ENCODE measurements at places on chromosomes 7 and 10.

DNA sequence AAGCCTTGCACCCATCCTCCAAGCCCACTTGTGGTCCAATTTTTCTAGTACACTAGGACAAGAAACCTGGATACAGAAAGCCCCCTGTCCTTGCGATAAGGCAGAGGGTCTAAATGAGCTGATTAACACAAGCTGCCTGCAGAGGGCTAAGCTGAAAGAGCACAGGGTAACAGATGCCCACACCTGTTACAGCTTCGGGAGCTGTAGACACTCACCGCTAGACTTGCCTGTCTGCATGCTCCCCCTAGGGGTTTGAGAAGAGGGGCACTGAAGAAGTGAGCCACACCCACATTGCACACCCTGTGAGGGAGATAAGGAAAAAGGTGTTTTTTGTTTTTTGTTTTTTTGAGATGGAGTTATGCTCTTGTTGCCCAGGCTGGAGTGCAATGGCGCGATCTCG is 386.5 kb upstream of the AUTS2 start:
- no peak for DNase-seq

DNA sequence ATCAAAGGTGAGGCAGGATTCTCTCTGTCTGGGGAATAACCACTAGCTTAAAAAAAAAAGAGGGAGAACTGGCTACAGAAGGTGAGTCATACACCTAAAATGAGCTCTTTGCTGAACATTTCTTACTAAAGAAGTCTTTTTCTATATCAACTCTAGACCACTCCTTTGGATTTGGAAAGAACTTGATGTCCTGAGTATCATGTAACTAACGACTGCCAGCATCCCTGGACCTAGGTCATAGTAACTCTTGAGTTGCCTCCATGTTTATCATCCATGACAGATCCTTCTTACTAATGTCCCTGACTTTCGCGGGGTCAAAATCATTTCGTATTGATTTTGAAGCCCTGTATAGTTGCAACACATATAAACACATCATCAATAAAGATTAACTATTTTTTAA is 89.1 kb downstream of the CNOT4 start:
- no peak for DNase-seq

DNA sequence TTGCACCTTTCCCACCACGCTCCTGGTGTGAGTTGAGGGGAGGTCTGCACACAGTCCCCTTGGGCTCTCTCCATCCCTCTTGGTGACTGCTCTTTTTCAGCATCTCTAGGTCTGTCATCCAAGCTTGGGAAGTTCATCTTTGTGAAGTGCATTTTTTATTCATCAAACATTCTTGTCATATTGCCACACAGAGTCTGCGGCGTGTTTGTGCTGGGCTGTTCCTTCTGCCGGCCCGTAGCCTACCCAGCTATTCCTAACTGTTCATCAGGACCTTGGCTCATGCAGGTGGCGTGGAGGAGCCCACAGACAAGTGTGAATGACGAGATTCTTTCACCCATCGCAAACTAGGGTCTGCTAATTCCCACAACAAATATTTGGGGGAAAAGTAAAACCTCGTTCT is 164.8 kb downstream of the RTKN2 start:
- no peak for DNase-seq

DNA sequence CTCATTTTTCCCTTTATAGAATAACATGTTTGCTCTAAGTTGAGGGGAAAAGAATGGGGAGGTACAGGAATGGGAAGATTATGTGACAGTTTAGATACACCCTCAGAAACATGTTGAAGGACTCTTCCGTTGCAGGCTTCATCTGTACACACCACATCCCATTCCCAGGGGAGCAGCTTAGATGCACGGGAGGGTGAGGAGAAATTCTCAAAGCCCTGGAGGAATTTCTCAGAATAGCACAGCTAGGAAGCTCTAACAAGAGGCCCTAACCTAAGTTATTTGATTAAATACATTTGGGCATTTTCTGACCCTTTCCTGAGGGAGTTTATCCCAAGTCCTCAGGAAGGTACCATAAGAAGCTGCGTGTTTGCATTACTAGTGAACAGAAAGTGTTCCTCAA is 660.2 kb upstream of the IGFBP3 start:
- DNase-seq, result no peak

- no peak for DNase-seq
These were observed 141.4 kb downstream of the BUB3 start for GRCh38 chr10:123295644-123296043.

- DNase-seq, result no peak
These were observed 30.1 kb downstream of the AFAP1L2 start for GRCh38 chr10:114374053-114374791.

DNA sequence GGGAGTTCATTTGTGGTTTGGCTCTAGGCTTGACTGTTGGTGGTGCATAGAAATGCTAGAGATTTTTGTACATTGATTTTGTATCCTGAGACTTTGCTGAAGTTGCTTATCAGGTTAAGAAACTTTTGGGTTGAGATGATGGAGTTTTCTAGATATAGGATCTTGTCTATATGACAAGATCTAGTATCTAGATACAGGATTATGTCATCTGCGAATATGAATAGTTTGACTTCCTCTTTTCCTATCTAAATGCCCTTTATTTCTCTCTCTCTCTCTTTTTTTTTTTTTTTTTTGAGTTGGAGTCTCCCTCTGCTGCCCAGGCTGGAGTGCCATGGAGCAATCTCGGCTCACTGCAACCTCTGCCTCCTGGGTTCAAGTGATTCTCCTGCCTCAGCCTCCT is 62.9 kb downstream of the MGAM2 start:
- DNase-seq, result no peak

- DNase-seq, result no peak
These were observed 324.5 kb downstream of the GFRA1 start for GRCh38 chr10:115948465-115948864.

- DNase-seq, result no peak
These were observed 381.2 kb upstream of the MBL2 start for GRCh38 chr10:53153831-53154230.

GRCh38 chr10:30840395-30841050 is 191.1 kb downstream of the ZNF438 start:
- no peak for DNase-seq

DNA sequence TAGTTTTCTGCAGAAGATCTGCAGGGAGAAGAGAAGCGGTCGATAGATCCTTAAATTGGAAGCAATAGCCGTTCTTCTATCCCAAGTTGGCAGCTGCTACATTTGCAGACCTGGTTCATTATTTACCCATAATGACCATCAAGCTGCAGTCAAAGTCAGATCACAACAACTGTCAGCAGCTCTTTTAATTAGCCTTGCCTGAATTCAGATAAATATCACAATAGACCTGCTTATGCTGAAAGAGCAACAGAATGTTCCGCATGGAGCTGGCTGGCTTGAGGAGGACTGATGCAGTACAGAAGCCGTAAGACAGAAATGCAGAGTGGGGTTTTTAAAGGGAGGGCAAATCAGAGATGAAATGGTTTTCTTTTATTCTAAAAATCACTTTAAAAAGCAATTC is 109.4 kb downstream of the HIBADH start:
- no peak for DNase-seq

DNA sequence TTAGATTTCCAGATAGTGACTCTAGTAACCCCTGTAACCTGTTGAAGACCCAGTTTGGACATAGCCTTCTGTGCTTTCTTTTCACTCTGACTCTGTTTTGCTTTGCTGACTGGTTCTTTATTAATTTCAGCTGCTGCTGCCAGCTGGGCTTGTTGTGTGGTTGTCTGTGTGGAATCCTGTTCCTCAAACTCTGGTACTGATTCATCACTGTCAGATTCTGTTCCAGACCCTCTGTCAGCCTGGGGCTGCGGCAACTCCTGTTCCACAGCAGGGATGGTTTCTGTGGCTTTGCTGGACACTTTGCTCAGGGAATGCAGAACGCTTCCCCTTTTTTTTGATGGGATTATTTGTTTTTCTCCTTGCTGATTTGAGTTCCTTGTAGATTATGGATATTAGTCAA is 104.9 kb downstream of the SEC23IP start:
- no peak for DNase-seq

- DNase-seq, result no peak
These were observed 37.3 kb downstream of the KIF20B start for GRCh38 chr10:89738551-89739209.

DNA sequence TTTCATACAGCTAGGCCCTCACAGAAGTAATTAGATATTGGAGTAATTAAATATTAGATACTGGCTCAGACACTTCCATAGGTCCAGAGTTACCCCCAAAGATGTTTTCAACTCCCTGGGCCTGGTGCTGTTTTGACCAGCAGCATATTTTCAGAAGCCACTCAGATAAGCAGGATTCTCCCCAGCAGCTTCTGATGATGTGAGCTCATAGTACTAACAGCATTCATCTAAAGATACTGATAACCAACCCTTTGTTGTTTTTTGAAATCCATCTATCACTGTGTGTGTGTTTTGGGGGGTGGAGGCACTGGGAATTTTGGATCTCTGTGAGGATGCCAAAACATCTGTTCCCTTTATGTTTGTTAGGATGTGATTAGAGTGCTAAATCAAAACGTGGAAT is 52.7 kb downstream of the VPS50 start:
- DNase-seq, result no peak

DNA sequence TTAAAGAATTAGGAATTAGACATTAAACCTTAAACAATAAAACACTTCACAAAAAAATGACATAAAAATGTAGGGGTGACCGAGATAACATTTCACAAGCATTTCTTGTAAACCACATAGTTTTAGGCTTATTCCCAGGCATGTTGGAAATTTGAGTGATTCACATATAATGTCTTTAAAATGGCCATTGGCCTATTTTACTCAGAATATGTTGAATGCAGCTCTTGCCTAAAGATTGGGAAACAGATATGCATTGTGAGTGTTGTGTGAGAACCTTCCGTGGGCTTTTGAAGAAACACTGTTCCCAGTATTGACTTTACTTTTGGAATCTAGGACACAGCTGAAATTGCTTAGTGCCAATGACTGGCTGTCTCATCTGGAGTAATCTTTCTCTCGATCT is 79.6 kb downstream of the ARL5B start:
- no peak for DNase-seq

- DNase-seq, result no peak
These were observed 2.3 kb downstream of the GSDME start for GRCh38 chr7:24754906-24755506.

DNA sequence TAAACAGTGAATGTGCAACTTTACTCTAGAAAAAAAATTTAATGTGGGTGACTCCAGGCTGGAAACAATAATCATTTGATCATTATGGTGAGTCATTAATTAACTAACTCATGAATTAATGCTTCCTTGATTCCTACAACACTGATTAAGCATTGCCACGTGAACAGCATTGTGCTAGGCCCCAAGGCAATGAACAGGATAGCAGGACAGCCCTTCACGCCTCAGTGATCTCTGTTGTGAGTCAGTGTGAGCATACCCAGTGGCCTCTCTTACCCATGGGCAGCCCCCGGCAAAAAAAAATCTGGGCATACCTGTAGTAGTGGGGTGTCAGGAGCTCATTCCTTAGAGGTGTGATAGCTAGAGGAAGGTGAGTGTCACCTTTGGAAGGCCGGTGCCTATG is 76.0 kb downstream of the DENND2A start:
- DNase-seq, result no peak

DNA sequence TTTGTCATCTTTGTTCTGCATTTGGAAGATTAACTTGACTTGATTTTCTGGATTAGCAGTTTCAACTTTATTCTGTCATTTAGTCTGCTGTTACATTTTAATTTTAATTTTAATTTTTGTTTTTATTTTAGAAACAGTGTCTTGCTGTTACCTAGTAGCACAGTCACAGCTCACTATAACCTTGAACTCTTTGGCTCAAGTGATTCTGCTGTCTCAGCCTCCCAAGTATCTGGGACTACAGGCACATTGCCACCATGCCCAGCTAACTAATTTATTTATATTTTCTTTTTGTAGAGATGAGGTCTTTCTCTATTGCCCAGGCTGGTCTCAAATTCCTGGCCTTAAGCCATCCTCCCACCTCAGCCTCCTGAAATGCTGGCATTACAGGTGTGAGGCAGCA is 35.3 kb downstream of the PALS2 start:
- DNase-seq, result no peak

GRCh38 chr10:100364735-100365391 is 17.8 kb downstream of the SCD start:
- DNase-seq, result no peak

GRCh38 chr10:2957785-2958184 is 109.6 kb upstream of the PFKP start:
- no peak for DNase-seq

DNA sequence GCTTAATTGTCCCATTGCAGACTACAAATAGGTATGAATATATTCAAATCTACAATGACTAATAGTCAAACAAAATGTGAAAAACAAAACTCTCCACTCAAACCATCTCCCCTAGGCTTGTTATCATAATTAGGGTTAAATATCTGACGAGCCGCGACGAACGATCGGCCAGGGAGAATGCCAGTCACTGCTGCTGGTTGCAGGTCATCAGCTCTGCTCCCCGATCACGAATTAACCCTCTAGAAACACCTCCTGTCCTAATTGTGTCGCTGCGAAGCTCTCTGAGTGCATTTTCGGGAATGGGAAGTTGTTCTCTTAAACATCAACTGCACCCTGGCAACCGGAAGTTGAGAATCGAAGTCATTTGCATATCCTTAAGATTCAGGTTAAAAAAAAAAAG is 167.3 kb downstream of the TCERG1L start:
- no peak for DNase-seq

DNA sequence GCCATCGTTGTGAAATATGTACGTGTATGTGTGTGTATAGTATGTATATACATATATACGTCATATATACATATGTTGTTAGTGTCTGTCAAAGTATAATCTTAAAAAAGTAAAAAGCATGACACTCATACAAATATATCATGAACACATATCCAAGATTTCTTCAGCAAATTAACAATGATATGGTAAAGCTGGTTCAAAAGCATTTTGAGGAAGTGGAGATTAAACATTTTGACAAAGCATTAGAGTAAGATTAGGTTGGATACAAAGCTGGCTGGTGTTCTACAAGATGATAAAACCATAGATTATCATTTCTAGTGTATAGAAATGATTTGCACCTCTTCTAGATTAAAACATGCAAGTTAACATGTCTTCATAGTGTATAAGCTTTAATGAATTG is 771 bp upstream of the NUDCD3 start:
- no peak for DNase-seq

- DNase-seq, result no peak
These were observed 87.9 kb downstream of the ZNF467 start for GRCh38 chr7:149685455-149685854.

GRCh38 chr7:36157527-36158320 is 4.7 kb downstream of the EEPD1 start:
- no peak for DNase-seq

DNA sequence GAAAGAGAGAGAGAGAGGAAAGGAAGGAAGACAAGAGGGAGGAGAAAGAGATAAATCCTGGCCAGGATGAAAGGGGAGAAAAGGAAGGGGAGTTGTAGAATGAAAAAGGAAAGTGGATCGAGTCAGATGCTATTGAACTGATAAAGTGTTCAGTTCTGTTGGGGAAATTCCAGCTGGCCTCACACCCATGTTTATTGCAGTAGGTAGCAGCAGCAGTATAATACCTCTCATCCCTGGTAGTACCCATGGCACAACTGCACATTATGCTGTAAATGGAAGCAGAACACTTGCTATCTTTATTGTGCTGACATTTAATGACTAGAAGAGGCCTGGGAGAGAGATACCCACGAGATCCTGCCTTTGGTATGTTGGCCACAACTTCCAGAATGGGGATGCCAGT is 178.1 kb downstream of the EVX1 start:
- no peak for DNase-seq

GRCh38 chr7:91343996-91344629 is 79.9 kb downstream of the FZD1 start:
- no peak for DNase-seq
